H4 (cell line): ENCODE measurements at places on chromosomes 2 and 18. TPM values are rescaled to one million over a fixed set of nuclear protein-coding genes. Genes with fewer than 3 reads are reported as not detected.

DNA sequence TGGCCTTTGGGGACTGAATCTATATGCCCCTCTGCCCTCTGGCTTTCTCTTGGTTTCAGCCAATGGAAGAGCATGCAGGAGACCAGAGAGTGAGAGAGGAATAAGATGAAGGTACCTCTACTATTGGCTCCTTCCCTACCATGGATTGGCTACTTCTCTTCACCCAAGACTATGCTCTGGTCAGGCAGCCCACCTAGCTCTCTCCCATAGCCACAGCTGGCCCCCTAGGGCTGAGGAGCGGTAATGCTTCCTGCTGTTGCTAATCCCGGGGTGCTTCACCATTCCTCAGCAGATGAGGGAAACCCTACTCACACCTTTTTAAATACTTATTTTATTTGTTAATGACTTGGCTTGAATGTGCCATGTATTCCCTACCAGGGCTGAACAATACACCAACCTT lies 142.4 kb downstream of the MREG start:
- DNase-seq = peak; percentile 17

DNA sequence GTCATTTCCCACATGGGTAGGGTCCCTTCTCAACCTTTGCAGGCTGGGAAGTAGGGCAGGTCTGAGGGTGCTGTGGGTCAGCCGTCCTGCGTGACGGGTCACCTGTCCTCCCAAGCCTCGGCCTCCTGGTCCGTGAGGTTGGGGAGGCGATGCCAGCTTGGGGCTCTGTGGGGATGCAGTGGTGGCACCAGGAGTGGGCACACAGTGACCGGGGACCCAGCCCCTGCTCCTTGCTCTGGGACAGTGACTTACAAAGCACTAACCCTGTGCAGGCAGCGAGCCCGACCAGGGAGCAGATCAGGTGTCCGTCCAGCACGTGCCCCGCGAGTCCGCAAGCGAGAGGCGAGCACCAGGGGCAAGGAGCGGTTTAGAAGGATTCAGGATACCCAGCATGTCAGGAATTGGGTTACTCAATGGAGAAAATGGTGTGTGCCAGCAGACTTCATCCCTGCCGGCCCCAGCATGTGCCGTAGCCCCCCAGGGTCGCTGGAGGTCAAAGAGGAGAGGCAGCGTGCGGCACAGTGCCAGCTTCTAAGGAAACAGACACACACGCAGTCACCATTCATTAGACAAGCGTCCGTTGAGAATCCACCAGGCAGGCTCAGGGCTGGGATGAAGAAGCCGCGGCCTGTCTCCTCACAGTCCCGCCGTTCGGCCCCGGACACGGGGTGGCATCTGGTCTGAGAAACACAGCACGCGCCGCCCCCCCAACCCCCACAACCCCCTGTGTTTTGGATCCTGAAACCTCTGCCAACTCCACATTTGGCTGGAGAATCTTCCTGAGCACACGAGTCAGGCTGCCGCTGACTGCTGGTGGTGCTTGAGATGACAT lies 11.7 kb downstream of the COLEC11 start:
- DNase-seq = no peak

DNA sequence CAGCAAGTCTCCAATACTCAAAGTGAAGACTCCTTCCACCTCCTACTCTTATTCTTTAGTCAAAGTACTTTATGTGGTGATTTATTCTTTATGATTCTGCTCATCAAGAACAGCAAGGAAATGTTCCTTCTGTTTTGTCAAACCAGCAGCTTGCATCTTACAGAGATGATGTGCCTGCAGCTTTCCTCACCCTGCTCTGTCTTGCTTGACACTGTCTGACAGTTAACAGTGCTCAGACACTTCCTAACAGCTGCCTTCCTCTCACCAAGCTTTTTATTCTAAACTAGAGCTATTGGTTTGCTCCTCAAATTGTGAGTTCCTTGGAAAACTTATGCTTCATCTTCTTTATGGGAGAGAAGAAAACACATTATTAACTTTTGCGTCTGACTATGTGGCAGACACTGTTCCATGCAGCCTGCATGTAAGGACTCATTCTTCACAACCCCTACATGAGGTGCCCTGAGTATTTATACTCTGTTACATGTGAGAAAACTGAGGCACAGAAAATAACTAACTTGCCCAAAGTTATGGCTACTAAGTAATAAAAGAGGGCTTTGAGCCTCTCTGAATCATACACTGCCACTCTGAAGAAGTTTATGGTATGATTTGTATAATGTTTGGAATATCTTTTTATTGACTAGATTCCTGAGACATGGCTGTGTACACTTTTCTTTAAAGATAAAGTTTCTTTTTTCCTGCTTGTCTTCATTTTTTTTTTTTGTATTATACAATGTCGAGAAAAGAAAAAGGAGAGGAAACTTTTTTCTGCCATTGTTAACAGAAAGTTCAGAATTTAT lies 723.3 kb upstream of the DDX18 start:
- DNase-seq = no peak

DNA sequence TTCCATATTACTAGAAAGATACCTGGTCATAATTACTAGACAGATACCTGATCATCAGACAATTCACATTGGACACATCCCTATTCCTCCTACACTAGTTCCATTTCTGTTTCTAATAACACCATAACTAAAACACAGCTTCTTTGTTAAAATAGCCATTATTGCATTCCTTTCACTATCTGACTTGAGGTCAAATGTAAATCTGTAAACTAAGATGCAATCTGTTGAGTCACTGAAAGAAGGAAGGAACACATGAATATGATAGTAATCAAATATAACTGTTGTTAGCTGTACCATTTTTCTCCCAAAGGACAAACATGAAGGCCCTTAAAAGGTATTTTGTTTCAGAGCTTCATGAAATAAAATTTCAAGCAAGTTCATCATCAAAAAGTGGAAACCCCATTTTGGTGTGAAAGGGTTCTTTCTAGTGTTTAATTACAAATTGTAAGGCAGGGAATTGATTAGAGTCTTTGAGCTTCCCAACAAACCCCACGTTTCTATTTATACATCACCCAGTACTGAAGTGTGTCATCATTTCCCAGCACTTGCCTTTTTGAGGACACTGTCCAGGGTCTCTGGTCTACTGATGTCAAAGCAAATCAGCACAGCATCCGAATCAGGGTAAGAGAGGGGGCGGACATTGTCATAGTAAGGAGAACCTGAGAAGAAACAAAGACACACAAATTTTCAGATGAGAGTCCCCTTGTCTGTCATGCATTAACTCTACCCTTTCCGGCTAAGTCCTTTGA lies 13.0 kb downstream of the RND3 start:
- no peak for DNase-seq

DNA sequence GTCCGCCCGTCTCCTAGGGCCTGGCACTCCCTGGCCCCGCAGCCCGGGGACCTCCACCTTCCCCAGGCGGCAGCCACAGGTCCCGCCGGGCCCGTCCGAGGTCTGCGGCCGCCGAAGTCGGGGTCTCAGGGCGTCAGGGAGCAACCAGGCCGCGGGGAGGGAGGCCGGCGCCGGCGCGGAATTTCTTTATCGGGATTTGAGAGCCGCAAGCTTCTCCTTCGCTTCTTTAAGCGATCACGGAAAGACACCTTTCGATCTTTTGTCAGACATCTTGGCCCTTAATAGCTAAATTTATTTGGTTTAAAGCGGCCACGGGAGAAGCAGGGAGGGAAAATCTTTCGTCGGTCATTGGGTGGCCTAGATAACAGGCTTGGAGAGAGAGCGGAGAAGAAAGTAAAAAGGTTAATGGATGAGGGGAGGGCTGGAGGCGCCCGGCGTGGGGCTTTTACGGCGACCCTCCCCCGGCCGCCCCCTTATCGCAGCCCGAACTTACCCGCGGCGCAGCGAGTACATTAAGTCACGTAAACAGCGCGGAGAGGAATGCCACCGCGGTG lies 4.3 kb upstream of the GATA6 start:
- DNase-seq = no peak

The SCN2A gene
- total RNA-seq = 0.10 and 0.64 TPM in 2 replicates
